ENCODE measurements at places on chromosomes 11 and 22.

GRCh38 chr11:86219311-86220193, 25.0 kb upstream of the EED start:
- DNase-seq, result no peak

- DNase-seq, result no peak
Measured at GRCh38 chr11:45106440-45106839, 40.0 kb upstream of the PRDM11 start.

DNA sequence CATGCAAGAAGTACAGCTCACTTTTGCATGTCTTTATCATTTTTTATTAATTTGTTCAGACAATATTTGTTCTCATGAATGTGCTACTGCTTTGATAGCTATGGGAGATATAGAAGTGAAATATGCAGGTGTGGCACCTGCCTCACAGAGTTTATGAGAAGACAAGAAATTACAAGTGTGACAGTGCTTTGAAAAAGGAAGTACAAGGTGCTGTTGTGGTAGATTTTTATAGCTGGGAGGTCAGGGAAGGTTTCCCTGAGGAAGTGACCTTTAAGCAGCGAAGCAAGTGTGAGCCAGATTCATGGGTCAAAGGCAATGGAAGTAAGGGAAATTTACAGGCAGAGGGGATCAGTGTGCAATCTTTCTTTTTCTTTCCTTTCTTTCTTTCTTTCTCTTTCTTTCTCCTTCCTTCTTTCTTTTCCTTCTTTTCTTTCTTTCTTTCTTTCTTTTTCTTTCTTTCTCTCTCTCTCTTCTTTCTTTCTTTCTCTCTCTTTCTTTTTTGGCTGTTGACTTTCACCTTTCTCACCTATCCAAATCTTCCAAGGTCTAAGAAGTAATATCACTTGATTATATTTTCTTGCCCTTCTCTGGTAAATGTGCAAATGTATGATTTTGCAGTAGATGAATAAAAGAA, 6.4 kb upstream of the BMAL1 start:
- no peak for DNase-seq

DNA sequence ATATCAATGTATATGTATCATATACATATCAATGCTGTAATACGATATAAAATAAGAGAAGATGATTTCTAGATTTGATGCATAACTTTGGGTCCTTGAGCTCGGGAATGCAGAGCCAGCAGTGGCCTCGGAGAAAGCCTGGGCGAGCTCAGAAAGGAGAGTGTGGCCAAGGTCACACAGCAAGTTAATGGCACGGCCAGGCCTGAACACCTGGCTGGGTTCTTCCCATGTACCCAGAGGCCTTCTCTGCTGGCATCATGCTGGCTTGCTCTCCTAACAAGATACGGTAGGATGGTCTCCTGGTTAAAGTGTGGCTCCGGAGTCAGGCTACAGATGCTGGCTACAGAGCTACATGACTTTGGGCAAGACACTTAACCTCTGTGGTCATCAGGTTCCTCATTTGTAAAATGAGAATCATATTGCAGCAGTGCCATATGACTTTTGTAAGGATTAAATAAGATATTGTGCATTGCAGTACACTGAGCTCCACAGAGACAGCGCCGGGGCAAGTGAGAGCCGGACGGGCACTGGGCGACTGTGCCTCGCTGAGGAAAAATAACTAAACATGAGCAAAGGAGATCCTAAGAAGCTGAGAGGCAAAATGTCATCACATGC, 29.9 kb downstream of the TPST2 start:
- no peak for DNase-seq

GRCh38 chr11:46679241-46680163, 20.9 kb downstream of the ARHGAP1 start:
- no peak for DNase-seq

- DNase-seq, result no peak
Measured at GRCh38 chr11:774873-775592, 2.3 kb downstream of the GATD1 start.

GRCh38 chr11:19243613-19244012, 2.9 kb upstream of the E2F8 start:
- DNase-seq, result no peak

DNA sequence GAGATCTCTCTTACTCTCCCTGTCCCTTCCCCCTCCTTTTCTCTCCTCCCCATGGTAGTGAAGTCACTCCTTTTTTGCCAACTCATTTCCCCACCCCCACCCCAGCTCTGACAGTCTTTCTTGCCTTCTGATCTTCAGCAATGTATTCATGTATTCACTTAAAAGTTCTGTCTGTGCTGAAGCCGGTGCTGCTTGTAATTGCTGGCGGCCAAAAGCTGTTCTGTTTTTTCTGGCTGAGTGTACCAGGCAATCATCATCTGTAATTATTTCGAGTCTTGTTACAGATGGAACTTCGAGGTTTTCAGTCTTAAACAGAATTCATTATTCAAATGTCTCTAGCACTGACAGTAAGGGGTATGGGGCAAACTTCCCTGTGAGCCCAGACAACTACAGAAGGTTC, 99.5 kb downstream of the SPATA19 start:
- DNase-seq, result no peak

DNA sequence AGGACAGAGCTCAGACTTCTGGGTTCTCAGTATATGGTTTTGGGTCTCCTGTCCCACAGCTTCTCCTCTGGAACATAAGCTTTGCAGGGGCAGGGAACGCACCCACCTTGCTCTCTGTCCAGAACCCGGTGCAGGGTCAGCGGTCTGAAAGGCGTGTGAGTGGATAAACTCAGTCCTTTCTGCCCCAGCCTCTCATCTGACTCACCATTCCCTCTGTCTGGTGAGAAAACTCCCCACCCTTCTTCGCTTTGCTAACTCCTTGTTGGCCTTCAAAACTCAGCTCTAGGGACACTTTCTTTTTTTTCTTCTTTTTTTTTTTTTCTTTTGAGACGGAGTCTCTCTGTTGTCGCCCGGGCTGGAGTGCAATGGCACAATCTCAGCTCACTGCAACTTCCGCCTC, 68.9 kb upstream of the NUP50 start:
- no peak for DNase-seq

DNA sequence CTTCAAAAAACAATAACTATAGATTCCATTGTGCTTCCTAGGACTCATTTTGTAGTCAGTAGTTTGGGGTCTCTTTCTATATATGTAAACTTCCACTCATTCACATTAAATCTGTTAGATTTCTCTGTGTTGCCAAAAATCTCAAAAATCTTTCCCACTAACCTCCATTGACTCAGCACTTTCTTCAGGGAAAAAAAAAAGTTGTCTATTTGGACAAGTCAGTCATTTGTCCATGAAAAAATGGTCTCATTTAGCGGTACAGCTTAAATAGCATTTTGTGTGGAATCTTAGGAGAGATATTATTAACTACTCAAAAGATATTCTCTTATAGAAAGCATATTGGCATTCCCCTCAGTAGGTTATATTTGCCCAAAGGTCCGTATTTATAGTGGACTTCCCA, 81.9 kb downstream of the PPP2R1B start:
- DNase-seq, result no peak

GRCh38 chr11:83249972-83250593, 36.1 kb downstream of the CCDC90B start:
- no peak for DNase-seq

- DNase-seq, result no peak
Measured at GRCh38 chr11:28107191-28107749, 686 bp downstream of the KIF18A start.

DNA sequence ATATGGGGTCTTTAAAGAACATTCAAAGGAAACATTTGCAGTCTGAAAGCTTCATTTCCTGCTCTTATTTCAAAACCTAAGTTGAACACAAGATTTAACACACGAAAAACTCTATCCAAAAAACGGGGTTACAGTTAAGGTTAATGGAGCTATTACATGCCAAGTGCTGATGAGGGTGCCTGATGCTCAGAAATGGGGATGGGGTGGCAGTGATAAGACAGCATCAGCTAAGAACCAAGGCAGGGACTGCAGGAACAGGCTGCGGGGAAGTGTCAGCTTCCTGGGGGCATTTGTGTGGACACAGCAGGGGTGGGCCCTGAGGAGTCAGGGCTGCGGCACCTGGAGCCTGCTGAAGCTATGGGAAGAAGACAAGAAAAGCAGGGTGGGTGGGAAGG, 12.2 kb downstream of the DGCR2 start:
- DNase-seq, result no peak

- DNase-seq, result no peak
Measured at GRCh38 chr22:19849835-19850762, 4.6 kb downstream of the GNB1L start.

DNA sequence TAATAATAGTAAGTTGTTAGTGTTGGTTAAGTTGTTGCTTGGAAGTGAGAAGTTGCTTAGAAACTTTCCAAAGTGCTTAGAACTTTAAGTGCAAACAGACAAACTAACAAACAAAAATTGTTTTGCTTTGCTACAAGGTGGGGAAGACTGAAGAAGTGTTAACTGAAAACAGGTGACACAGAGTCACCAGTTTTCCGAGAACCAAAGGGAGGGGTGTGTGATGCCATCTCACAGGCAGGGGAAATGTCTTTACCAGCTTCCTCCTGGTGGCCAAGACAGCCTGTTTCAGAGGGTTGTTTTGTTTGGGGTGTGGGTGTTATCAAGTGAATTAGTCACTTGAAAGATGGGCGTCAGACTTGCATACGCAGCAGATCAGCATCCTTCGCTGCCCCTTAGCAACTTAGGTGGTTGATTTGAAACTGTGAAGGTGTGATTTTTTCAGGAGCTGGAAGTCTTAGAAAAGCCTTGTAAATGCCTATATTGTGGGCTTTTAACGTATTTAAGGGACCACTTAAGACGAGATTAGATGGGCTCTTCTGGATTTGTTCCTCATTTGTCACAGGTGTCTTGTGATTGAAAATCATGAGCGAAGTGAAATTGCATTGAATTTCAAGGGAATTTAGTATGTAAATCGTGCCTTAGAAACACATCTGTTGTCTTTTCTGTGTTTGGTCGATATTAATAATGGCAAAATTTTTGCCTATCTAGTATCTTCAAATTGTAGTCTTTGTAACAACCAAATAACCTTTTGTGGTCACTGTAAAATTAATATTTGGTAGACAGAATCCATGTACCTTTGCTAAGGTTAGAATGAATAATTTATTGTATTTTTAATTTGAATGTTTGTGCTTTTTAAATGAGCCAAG, 2.7 kb downstream of the NEAT1 start:
- no peak for DNase-seq

GRCh38 chr11:126646701-126647557, 291.4 kb downstream of the ST3GAL4 start:
- DNase-seq, result no peak

DNA sequence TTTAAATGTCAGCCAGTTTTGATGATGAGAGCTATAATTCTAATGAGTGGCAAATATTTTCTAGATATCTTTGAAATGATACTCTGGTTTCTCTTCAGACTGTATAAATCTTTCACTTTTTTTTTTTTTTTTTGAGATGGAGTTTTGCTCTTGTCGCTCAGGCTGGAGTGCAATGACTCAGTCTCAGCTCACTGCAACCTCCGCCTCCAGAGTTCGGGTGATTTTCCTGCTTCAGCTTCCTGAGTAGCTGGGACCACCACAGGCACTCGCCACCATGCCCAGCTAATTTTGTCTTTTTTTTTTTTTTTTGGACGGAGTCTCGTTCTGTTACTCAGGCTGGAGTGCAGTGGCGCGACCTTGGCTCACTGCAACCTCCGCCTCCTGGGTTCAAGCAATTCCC, 113.6 kb downstream of the TEAD1 start:
- no peak for DNase-seq

- DNase-seq, result no peak
Measured at GRCh38 chr22:50522208-50522805, 3.1 kb downstream of the SCO2 start.

- no peak for DNase-seq
Measured at GRCh38 chr11:131598305-131598704, 227.9 kb downstream of the NTM start.

- DNase-seq, result no peak
Measured at GRCh38 chr22:47343611-47344010, 581.2 kb downstream of the TBC1D22A start.

DNA sequence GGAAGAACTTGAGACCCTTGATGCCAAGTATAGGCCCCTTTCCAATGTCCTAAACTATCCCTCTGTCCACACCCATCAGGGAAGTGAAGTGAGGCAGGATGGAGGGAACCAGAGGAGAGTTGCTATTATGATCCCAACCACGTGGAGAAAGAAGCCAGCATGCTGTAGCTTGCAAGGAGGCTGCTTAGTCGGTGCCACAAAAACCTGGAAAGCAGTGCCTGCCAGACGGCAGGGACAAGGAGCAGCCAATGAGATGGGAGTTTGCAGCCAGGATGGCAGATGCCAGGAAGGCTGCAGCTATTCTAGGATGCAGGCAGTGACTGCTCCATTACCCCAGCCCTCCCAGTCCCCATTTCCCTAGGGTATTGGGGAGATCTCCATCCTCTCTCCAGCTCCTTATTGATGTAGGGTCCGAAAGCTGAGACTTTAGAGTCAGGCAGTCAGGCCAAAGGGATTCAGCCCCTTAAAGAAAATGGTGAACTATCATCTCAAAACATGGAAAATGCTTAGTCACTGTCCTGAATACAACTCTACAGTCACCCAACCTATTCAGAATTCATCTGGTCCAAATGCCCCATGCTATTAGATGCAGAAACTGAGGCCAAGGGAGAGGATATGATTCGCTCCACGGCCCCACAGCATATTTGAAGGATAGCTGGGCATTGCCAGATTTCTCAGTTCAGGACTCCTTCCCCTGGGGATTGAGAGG, 18.4 kb upstream of the LRRC55 start:
- DNase-seq, result no peak

GRCh38 chr11:91158891-91159537, 936.2 kb upstream of the CHORDC1 start:
- DNase-seq, result no peak

GRCh38 chr11:7314811-7315604, 63.3 kb downstream of the SYT9 start:
- DNase-seq, result no peak

DNA sequence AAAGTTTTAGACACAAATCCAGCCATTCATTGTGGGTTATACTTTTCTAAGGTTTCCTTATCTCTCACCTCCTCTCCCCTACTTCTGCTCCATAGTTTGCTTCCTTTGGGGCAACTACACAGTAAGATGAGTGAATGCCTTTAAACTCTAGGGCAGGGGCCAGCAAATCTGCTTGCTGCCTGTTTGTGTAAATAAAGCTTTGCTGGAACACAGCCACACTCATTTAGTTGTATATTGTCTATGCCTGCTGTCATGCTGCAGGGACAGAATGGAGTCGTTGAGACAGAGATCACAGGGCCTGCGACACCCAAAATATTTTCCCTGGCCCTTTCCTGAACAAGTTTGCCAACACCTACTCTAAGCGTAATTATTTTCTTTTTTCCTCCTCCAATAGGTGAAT, 58.7 kb downstream of the TECTA start:
- DNase-seq, result no peak

DNA sequence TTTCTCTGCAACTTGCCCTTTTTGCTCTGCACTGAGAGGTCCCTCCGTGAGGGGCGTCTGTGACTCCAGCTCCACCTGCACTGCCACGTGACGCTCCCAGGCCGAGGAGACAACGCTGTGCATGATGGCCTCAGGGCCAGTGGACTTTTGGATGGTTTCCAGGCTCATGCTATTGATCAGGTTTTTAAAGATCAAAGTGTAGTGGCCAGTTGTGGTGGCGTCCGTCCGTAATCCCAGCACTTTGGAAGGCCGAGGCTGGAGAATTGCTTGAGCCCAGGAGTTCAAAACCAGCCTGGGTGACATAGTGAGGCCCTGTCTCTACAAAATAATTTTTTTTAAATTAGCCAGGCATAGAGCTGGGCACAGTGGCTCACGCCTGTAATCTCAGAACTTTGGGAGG, 16.1 kb downstream of the RPL3 start:
- no peak for DNase-seq

Measured in GOT3 (cell line).